ENCODE measurements at places on chromosomes 11 and 22.

DNA sequence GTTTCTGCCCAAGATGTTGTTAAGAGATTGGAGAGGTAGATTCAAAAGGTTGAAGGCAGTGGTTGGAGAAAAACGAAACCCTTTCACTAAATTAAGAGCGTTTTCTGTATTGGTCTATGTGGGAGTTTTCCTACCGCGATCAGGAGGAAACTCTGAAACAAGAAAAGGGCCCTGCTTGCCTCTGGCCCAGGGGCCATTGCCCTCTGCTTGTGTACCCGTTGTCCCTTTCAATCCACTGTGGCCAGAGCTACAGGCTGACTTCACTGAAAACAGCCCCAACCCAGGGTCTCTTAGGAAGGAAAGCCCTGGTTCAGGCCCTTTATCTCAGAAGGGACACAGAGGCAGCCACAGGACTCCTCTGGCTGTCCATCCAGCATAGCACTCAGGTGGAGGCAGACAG lies 99.1 kb downstream of the CSNK2A3 start:
- no peak for DNase-seq

- DNase-seq, result no peak
Observed at GRCh38 chr11:122050021-122050690, 65.9 kb downstream of the BLID start.

DNA sequence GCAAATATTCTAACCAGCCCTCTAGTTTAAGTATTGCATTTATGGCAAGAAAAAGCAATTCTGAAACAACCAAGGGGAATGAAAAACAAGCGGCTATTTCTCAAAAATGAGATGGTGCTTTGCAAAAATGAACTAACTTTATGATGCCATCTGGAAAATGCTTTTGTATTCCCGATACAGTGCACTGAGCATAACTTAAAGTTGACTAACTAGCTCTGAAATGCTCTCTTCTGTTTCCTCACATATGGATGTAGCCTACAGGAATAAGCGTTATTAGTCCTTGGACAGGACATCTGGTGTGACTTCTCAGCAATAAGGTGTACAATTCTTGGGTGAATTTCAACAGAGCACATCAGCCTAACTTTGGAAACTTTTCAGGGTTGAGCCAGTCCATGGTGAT lies 228.2 kb upstream of the DDI1 start:
- DNase-seq, result no peak

GRCh38 chr22:33300165-33300564 lies 242.0 kb upstream of the SYN3 start:
- DNase-seq, result no peak

DNA sequence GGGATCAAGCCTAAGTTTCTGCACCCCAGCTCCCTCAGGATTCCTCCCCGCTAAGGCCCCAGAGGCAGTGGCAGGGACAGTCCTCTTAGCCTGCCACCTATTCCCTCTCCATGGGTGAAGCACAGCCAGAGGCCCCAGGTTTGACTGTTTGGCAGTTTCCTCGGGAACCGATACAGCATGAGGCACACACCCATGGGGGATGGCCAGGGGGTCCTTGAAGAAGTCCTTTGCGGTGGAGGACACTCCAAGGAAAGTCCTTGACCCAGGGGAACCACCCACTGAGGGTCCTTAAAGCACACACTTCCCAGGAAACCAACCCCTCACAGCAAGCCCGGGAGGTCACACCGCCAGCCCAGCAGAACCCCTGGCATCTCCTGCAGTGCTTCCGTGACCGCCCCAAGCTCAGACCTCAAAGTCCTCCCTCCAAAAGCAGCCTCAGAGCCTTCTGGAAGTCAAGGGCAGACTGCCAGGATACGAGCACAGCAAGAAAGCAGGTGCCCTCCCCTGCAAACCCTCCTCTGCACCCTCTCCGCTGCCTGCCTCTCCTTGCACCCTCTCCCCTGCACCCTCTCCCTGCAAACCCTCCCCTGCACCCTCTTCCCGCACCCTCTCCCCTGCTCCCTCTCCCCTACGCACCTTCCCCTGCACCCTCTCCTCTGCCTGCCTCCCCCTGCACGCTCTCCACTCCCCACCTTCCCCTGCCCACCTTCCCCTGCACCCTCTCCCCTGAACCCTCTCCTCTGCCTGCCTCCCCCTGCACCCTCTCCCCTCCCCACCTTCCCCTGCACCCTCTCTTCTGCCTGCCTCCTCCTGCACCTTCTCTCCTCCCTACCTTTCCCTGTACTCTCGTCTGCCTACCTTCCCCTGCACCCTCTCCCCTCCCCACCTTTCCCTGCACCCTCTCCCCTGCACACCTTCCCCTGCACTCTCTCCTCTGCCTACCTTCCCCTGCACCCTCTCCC lies 1.4 kb downstream of the SIGIRR start:
- no peak for DNase-seq

- DNase-seq, result no peak
Observed at GRCh38 chr11:60977836-60978235, 6.4 kb downstream of the CD6 start.

DNA sequence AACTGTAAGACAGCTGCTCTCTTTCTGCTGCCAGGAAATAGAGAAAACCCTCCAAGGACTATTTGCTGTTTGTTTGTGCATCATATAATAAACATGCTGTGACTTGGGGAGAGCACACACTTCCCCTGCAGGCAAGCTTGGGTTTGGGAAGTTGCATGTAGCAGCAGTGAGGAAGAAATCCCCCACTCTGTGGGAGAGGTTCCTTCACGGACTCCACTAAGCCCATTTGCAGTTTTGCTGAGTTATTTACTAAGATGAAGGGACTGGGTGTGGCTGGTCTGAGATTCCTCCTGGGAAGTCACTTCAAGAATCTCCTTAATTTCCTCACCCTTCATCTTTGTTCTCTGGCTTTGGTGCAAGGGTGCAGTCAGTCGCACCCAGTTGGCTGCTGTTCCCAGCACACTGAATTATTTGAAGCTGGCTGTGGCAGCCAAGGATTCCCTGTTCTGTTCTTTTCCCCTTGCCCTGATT lies 104.9 kb downstream of the ARFGAP2 start:
- peak; percentile 58 for DNase-seq

DNA sequence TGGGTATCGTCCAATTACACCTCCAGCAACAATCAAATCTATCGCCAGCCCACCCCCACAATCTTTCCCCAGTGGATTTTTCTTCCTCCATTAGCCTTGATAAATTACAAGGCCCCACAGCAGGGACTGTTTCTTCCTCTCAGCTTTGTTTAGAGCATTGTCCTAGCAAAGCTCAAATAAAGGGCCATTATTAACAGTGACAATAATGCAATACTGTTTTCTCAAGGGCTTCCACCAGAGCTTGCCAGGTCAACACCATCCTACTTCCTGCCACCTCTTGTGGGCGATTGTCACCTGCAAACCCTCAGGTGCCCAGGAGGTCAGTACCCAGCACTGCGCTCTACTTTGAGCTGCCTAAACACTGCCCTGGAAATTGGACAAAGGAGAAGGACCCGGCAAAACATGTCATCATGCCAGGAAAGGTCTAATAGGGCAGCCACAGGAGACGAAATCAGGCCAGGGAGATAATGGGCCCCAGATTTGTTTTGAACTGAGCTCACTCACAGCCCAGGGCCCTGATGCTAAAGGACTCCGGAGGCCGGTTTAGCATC lies 95.2 kb downstream of the ABTB2 start:
- peak; percentile 80 for DNase-seq

- DNase-seq, result no peak
Observed at GRCh38 chr22:23397008-23397612, 183.0 kb downstream of the IGLL1 start.

- DNase-seq, result no peak
Observed at GRCh38 chr22:22897091-22897490, 9.5 kb downstream of the IGLL5 start.

DNA sequence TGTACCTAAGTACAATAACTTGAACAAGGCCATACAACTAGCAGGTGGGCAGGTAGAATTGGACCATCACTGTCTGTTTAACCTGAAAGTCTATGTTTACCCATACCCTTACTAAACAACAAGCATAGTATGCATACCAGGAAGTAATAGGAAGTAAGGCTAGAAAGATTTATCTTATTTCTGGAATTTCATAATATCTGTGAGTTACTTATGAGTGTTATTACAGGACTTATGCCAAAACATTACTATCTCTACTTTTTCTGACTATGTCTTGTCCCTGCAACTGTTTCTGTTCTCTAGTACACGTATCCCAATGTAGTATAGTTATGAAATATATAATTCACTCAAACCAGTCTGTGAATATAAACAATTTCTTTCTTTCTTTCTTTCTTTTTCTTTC lies 1400.8 kb upstream of the TENM4 start:
- no peak for DNase-seq
